Right renal cortex interstitium (tissue), 3 donors: ENCODE measurements at places on chromosomes 16 and 17. TPM values are rescaled to one million over a fixed set of nuclear protein-coding genes. Genes with fewer than 3 reads are reported as not detected.

DEXI gene
- 49.0 TPM for polyA plus RNA-seq

UTP18 gene
- 61.0 TPM for polyA plus RNA-seq

NLK gene
- polyA plus RNA-seq: 51.5 TPM

- DNase-seq: no peak
Observed at GRCh38 chr16:9840761-9841665, 341.2 kb downstream of the GRIN2A start.

DNA sequence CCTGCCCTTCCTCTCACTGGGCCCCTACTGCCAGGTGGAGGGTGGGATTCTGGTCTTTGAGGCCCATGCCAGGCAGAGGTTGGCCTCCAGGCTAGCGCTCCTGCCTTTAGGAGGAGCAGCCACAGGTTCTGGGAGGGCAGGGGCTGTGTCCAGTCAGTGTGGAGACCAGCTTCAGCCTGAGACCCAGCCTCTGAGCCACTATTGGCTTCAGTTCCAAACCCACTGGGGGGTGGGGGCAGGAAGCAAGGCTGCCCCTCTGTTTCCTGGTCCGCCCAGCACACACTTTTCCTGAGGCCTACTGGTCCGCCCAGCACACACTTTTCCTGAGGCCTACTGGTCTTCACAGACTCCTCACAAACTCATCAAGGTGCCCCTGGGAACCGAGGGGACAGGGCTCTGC, 16.4 kb downstream of the SLC5A10 start:
- DNase-seq: no peak

DNA sequence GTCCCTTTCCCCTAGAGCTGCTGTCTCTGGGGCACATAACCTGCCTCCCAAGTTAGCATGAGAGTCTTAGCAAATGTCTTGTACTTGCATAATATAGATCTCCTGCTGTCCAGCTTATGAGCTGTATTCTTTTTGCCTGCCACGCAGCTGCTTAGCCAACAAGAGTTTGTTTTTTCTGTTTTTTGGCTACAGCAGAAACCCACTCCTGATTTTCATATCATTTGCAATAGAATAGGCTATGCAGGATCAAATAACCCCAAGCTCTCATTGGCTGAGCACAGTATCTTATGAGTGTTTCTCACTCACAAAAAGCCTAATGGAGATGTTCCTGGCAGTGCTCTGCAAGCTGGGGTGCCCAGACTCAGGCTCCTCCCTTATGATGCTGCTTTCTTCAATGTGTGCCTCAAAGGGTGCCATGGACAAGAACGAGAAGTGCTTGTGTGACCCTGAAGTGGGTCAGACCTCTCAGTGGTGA, 23.1 kb downstream of the B9D1 start:
- DNase-seq: no peak

GRCh38 chr16:29714972-29715371, 30.8 kb downstream of the C16orf54 start:
- DNase-seq: no peak

DNA sequence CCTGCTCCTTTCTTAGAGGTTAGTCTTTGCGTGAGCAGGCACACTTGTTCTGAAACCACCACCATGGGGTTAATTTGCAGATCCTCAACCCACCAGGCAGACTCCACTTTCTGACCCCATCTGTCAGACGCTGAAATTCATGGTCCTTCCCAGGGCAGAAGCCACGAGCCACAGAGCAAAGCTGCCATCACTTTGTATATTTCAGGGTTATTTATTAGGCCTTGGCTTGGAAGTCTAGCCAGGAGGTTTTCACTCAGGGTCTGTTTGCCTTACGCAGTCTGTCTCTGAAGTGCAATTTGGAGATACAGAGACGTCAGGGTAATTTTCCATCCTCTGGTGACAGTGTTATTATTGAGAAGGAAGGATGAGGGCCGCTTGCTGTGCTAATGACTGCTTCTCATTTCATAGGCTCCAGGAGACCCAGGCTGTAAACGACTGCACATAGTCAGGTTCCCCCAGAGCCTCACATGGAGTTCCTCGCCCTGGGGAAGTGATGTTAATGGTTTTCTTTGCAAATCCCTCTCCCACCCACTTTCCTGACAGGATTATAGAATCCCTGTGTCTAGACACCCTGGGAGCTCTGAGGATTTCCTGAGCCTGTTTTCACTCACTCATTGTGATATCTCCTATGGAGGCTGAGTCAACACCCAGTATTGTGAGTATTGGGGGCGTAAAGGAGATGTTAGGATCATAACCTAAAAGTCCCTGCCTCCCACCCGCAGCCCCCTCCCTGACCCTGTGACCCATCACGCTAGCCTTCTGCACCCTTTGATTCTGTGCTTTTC, 269.0 kb downstream of the ABCC12 start:
- no peak for DNase-seq
